Suppressor macrophage (primary cell): ENCODE measurements at places on chromosomes 12 and 14.

GRCh38 chr14:89598548-89599186 lies 181.6 kb upstream of the FOXN3 start:
- DNase-seq: peak; percentile 34

DNA sequence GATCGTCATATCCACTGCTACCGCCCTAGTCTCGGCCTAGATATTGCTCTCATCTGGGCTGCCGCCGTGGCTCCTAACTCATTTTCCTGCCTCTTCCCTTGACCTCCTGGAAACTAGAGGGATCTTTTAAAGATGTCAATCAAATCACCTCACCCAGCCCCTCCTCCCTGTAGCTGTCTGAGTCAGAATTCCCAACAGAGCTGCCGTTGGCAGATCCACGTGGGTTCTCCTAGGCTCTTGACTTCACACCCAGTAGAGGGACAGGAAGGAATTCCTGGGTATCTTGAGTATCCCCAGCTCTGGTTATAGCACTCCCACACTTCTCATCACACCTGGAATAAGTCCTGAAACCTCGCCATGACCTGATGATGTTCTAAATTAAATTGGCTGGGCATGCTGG lies 11.9 kb downstream of the TGFB3 start:
- DNase-seq: no peak

- DNase-seq: peak; percentile 33
Observed at GRCh38 chr12:132356691-132357622, 27.6 kb upstream of the GALNT9 start.

GRCh38 chr14:98913967-98914650 lies 357.9 kb downstream of the BCL11B start:
- DNase-seq: no peak

GRCh38 chr12:33265033-33265731 lies 174.4 kb downstream of the SYT10 start:
- no peak for DNase-seq

GRCh38 chr12:120286768-120287490 lies 4.8 kb downstream of the RNU4-2 start:
- DNase-seq: no peak

GRCh38 chr12:46933947-46934346 lies 108.2 kb upstream of the SLC38A4 start:
- peak; percentile 57 for DNase-seq

DNA sequence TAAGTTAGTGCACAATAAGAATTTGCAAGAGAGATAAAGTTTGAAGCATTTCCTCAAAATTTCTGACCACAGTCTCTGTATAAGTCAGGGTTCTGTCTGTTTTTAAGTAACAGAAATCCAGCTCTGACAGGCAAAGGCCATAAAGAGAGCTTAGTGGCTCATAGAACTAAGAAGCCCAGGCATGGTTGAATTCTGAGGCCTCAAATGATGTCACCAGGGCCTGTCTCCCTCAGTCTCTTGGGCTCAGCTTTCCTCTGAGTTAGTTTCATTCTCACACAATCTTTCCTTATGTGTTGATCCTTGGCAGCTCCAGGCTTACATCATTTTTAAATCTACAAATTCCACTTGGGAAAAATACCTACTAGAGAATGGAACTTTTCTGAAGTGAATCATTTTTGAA lies 173.4 kb upstream of the ATP2B1 start:
- DNase-seq: peak; percentile 48

DNA sequence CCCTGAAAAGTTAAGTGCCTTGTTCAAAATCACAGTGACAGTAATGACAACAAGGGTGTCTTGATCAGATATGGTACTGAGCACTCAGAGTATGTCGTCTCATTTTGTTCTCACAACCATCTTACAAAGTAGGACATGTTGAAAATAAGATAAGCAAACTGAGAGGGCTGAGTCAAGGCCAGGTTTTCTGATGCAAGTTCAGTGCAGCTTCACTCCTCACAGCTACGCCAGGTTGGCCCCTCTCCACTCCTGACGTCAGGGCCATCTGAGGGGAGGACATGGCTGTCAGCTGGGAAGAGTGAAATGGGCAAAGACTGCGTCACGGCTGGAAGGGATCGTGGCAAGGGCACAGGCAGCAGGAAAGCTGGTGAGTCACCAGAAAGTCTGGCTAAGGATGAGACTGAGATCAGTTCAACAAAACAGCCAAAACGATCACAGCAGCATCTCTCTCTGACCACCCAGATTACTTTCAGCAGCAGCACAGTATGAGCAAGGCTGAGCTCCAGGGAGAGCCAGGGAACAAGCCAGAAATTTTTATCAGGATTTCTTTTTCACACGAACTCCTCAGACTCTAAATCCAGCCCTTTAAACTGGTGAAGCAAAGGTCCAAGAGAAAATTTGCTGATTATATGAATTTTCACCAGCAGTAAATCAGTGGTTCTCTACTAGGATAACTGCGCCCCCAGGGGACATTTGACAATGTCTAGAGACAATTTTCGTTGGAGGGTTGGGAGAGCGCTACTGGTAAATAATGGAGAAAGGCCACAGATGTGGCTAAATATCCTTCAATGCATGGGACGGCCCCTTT lies 297.9 kb upstream of the AMIGO2 start:
- DNase-seq: no peak

DNA sequence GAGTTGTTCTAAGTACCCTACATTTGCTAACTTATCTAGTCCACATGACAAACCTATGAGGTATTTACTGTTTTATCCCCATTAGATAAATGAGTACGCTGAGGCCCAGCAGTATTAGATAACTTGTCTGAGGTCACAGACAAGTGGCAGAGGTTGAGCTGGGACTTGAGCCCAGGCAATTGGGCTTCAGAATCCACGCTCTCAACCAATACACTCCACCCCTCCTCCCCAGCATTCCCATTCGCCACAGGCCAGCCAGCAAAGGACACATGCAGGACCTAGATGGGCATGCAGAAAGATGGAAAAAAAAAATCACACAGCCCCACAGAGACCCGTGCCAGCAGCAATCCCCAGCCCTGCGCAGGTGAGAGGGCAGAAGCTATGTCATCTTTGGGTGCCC lies 12.4 kb downstream of the HDAC7 start:
- no peak for DNase-seq

GRCh38 chr12:51974646-51975045 lies 23.1 kb downstream of the ACVR1B start:
- DNase-seq: peak; percentile 53
